Vagina (tissue), 2 donors: ENCODE measurements at places on chromosomes 12 and 14.

DNA sequence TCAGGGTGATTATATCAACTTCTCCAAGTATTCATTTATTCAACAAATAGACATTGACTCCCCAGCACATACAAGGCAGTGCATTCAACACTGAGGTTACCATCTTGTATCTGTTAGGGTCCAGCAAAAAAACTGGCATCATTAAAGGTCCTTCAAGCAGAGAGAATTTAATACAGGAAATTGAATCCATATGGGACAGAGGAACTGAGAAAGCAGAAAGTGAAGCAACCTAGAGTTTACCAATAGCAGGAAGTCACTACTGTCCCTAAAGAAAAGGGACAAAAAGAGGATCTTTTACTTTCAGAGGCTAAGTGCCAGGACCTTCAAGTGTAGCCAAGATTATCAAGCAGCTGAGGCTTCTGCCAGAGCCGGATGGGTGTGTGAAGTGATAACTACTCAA is 237.8 kb upstream of the TBX3 start:
- DNase-seq, result no peak

GRCh38 chr14:87600240-87600639 is 392.7 kb downstream of the GALC start:
- no peak for DNase-seq

GRCh38 chr14:29109589-29109988 is 343.0 kb downstream of the FOXG1 start:
- no peak for DNase-seq

DNA sequence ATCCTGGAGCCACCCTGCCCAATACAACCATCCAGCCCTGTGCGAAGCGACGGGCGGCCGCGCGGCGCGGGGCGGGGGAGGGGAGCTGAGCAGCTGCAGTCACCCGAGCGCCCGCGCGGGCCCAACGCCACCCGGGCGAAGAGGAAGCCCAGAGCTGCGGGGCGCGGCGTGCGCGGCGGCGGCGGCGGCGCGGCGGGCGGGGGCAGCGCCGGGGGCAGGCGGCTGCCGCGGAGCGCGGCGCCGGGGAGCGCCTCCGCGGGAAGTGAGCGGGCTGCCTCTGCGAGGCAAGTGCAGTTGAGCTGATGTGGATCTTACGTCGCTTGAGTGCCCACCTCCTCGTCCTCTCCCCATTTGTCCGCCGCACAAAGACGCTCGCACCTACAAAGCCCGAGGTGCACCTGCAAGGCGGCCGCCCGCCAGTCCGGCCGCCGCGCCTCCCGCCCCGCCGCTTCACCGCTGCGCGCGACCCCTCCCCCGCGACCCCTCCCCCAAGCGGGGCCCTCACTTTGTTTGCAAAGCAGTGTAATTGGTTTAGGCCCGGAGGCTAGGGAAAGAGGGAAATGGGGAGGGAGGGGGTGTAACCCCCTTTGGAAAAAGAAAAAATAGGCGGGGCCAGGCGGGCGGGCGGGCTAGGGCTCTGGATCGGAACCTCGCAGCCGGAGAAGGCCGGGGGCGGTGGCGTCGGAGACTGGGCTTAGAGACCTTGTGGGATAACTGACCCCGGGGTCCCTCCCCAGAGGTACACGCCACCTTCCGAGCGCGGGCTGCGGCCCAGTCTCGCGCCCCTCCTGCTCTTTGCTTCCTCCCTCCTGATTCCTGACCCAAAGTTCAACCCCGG is at the start of the genes FOXA1 and TTC6:
Gene FOXA1 (minus strand): TSS at position 279 of the 838 bp plus-strand sequence. CDS start 277 bp downstream, at position 2.
Gene TTC6 (plus strand): TSS at position 659 of the 838 bp plus-strand sequence. CDS start 26,436 bp downstream, outside the sequence.
- no peak for DNase-seq

- DNase-seq, result no peak
Measured at GRCh38 chr14:23883684-23884540, 69.7 kb upstream of the DHRS4 start.

DNA sequence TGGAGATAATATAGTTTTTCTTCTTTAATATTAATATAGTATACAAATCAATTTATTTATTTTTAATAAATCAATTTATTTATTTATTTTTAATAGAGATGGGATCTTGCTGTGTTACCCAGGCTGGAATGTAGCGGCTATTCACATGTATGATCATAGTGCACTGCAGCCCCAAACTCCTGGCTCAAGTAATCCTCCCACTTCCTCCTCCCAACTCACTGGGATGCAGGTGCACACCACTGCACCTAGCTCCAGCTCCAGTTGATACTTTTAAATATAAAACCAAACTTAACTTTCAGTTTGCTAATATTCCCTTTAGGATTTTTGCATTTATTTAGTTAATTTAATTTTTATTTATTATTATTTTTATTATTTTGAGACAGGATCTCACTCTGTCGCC is 8.6 kb downstream of the GOLGA5 start:
- no peak for DNase-seq

- no peak for DNase-seq
Measured at GRCh38 chr14:51880835-51881580, 20.6 kb downstream of the GNG2 start.

DNA sequence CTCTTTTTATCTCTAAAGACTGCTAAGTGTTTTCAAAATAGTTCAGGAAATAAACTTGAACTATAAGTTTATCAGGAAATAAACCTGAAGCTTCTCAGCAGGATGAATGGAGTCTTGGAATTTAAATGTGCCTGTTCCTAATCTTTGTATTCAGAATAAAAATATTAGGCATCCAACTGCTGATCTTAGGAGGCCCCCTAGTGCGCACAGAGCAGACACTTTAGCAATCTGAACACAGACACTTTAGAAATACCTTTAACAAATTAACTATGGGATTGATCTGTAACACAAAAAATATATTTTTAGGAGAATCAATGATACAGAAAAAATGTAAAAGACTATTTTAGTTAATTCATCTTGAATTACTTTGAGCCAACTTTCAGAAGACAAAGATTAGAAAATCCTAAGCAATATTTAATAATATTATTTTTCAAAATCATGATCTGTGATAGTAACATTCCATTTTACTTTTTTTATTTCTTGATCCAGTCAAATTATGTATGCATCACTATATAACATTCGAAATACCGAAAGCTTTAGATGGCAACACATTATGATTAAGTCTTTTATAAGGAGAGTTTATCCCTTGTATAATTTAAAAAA is 80.9 kb downstream of the SLC41A2 start:
- DNase-seq, result no peak

GRCh38 chr14:31965071-31965734 is 111.9 kb upstream of the ARHGAP5 start:
- DNase-seq, result no peak

DNA sequence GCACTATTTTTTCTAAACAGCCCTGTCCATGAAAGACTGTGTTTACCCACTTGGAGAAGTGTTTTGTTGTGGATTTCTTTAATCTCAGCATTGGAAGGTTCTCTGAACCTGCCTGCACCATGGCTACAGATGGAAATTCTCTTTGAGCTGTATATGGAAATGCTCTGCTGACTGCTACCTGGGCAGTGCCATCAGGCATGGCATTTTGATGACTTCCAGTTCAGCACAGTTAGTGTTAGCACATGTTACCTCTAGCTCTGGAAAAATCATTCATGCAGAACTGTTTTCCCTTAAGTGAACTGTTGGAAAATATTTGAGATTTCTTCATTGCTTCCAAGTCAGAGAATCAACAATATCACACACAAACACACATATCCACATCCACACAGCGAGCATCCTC is 52.6 kb upstream of the RIC8B start:
- no peak for DNase-seq

GRCh38 chr12:5898874-5899273 is 46.2 kb downstream of the ANO2 start:
- DNase-seq, result no peak

- no peak for DNase-seq
Measured at GRCh38 chr12:12380949-12381593, 24.2 kb downstream of the BORCS5 start.

DNA sequence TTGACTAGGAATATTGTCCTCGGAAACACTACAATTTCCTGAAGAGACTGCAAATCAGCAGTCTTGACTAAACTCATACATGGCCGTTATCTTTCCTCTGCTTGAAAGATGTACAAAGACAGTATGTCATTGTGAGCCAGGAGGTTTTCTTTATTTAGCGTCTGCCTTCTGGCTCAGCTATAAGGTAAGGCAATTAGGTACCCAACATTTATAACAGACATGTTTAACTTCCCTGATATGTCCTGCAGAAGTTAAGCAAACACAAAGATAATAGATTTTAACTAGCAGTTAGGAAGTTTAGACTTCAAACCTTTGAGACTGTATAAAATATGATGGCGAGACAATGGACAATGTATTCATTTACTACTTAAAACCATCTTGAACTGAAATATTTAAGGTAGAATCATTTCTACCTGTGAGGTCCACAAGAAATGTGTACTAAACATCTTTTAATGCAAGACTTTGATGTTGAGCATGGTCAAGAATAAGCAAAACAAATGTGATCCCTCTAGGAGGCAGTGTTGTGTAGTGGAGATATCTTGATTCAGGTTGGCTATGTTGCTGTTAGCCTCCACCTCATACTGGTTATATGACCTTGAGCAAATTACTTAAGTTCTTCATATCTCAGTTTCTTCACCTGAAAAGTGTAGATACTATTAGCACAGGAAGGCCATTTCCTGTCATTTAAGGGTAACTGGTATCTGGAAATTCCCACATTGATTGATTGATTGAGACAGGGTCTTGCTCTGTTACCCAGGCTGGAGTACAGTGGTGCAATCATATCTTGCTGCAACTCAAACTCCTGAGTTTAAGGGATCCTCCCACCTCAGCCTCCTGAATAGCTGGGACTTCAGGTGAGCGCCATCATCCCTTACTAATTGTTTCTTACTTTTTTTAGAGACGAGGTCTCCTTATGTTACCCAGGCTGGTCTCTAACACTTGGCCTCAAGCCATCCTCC is 96.3 kb upstream of the EEA1 start:
- DNase-seq, result no peak

- no peak for DNase-seq
Measured at GRCh38 chr12:65826353-65827171, 2.3 kb downstream of the HMGA2 start.

DNA sequence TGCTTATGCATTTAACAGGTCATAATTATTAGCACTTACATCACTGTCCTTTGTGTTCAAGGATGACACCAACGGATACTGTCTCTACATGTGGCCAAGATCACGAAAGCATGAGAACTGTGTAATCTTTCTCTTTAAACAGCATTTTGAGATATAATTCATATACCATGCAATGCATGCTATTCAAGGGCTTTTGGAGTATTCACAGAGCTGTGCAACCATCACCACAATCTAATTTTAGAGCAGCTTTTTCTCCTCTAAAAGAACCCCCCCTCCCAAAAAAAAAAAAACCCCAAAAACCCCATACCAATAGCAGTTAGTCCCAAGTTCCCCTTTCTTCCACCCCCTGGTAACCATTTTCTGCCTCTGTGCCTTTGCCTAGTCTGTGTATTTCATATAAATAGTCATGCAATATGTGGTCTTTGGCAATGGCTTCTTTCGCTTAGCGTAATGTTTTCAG is 60.6 kb downstream of the SPRING1 start:
- DNase-seq, result no peak

GRCh38 chr14:73153272-73153671 is 17.0 kb downstream of the PSEN1 start:
- DNase-seq, result no peak

- no peak for DNase-seq
Measured at GRCh38 chr12:47757840-47758583, 668 bp downstream of the RAPGEF3 start.

DNA sequence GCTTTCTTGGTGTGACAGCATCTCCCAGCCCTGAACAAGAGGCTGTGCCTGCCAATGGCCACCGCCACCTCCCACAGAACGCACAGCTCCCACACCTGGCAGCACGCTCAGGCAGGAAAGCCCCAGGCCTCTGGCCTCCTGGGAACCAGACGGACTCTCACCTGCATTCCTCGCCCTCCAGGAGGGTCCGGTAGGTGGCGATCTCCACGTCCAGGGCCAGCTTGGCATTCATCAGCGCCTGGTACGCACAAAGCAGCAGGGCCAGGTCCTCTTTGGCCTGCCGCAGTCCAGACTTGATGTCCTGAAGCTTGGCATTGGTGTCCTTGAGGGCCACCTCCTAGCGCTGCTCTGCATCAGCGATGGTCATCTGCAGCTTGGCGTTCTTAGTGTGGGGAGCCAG is 12.1 kb upstream of the KRT77 start:
- no peak for DNase-seq

GRCh38 chr12:1080520-1081223 is 89.6 kb downstream of the ERC1 start:
- DNase-seq, result no peak

DNA sequence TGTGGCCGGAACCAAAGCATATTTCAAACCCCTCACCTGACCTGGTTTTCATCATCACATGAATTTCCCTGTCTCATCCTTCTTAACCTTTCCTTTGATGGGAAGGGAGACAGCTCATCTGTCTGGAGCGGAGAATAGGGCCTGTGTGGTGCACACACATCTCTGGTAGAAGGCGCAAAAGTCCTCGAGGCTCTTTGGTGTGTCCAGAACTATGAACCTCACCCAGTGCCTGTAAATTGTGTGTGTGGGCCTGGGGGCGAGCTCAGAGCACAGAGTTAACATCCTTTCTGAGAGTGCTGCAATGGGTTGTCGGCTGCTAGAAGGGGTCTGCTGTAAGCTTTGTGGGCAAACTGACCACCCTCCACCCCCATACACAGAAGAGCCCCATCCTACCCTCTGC is 749 bp downstream of the GALNT6 start:
- DNase-seq, result no peak

DNA sequence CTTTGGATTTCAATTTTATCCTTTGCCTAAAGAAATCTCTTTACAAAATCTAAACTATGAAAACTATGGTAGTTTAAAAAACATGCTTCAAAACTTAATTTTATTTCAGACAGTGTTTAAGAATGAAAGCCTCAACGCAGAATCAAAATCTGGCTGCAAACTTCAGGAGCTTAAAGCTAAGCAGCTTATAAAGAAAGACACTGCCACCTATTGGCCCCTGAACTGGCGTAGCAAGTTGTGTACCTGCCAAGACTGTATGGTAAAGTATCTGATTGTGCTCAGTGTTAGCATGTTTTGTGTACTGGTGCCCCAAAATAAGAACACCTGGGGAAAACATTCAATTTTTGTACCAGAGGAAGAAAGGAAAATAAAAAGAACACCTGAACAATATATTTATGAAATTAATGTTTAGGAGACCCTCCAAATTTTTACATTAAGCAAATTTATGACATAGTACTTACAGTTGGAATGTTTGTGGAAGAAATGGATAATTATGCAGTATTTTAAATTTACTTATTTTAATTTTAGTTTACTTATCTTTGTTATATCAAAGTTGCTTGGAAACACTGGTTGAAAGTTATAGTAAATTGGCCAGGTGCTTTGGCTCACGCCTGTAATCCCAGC is 12.2 kb downstream of the UBR7 start:
- no peak for DNase-seq

- DNase-seq, result no peak
Measured at GRCh38 chr14:20782280-20782890, 1.3 kb downstream of the RNASE6 start.

- no peak for DNase-seq
Measured at GRCh38 chr14:20306079-20306423, 300 bp upstream of the TTC5 start.

DNA sequence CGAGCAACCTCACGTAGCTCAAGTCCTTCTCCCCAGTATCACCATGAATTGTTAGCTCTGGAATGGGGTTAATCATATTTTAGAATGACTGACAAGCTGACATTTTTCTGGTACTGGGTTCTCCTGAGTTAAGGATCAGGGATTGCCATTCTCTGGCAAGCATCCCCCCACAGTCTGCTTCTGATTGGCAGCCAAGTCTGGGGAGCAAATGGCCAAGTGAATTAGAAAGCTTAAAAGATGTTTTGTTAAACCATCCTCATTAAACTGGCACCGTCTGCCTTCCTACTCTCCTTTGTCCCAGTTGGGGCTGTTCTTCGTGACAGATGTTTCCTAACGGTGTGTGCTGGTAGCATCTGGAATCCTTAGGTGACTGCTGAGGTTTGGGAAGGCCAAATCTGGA is 17.2 kb upstream of the CISTR start:
- no peak for DNase-seq

- no peak for DNase-seq
Measured at GRCh38 chr12:117261247-117261646, 71.0 kb upstream of the FBXO21 start.
